ENCODE measurements at places on chromosomes 3 and 15. TPM values are rescaled to one million over a fixed set of nuclear protein-coding genes. Genes with fewer than 3 reads are reported as not detected.
A peak's percentile ranks its signal among the peaks of the same experiment; 100 is the strongest.

ZSCAN2 gene
- total RNA-seq = 0.59 TPM

CISH gene
- total RNA-seq = not detected

GP5 gene
- total RNA-seq = 0.41 TPM

DNA sequence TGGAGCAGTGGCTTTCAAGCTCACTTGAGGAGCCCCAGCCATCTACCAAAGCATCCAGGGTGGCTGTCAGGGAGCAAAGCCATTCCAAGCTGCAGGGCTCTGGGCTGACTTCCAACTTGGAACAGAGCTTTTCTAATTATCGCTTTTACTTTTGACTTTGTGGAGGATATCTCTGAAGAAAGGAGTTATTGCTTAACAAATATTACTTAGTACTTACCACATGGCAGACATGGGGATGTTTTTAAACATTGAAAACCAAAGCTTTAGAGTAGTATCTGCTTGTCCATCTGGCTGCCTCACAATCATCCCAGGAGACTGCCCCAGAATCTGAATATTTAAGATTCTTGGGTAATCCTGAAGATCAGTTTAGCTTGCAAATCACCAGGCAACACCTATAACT is 8.9 kb downstream of the TAGLN3 start:
- no peaks in the 10 kb centered on the region for H3K27me3 ChIP-seq
- DNase-seq = no peak

AQP9 gene
- total RNA-seq = 1.5 TPM

DNA sequence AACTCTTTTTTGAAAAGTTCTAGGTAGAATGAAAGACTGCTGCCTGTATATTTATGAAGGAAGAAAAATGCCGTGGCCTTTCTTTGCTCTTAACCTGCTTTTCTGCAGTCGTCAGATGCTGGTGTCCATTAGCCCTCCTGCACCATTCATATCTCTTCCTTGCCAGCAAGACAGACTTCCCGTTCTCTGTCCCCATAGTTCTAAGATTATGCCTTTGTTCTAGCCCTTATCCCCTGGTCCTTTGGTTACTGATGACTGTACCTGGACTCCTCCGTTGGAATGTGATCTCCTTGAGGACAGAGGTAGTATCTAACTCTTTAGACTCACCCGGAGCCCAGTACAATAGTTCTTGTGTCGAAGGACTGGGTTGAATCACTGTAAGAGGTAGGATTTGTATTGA is 16.8 kb downstream of the ABHD17C start:
- H3K4me3 ChIP-seq = no peak overlapping the region
- no peak overlapping the region for H3K27ac ChIP-seq
- no peaks in the 10 kb centered on the region for H3K27me3 ChIP-seq
- no peaks in the 10 kb centered on the region for H3K4me1 ChIP-seq
- no peak for DNase-seq
- no peaks in the 10 kb centered on the region for H3K36me3 ChIP-seq

DNA sequence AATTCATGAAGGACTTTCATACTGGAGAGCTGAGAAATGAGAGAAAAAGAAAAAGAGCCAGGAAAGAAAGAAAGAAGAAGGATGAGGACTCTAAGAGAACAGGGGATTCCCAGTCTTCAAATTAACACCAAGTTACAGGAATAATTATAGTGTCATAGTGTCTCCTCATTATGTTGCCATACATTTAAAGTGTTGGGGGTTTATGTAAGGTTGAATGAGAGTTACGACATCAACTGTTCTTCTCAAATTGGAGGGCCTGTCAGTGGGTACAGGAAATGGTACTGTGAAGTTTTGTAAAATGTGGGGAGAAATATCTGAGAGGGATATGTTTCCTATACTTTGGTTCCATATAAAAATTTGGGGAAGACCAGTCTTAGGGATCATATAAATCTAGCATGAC is 12.3 kb upstream of the CD200 start:
- no peaks in the 10 kb centered on the region for H3K4me1 ChIP-seq
- no peaks in the 10 kb centered on the region for H3K27me3 ChIP-seq
- no peak overlapping the region for H3K27ac ChIP-seq

GRCh38 chr3:42118762-42119361 is 27.7 kb downstream of the TRAK1 start:
- peak overlapping the region; percentile 15 for H3K27ac ChIP-seq
- no peak for DNase-seq
- H3K27me3 ChIP-seq = no peaks in the 10 kb centered on the region
- no peaks in the 10 kb centered on the region for H3K36me3 ChIP-seq
- no peak overlapping the region for H3K4me3 ChIP-seq

BNC1 gene
- total RNA-seq = 0.59 TPM

SLC9C1 gene
- not detected for total RNA-seq

GRCh38 chr3:30720586-30721313 is 114.3 kb downstream of the TGFBR2 start:
- H3K27me3 ChIP-seq = no peaks in the 10 kb centered on the region
- H3K4me3 ChIP-seq = no peak overlapping the region
- H3K27ac ChIP-seq = no peak overlapping the region

- no peaks in the 10 kb centered on the region for H3K4me1 ChIP-seq
- H3K36me3 ChIP-seq = no peaks in the 10 kb centered on the region
- DNase-seq = no peak
- no peak overlapping the region for H3K27ac ChIP-seq
- H3K4me3 ChIP-seq = no peak overlapping the region
Measured at GRCh38 chr3:47452453-47453215, 23.1 kb downstream of the SCAP start.

DNA sequence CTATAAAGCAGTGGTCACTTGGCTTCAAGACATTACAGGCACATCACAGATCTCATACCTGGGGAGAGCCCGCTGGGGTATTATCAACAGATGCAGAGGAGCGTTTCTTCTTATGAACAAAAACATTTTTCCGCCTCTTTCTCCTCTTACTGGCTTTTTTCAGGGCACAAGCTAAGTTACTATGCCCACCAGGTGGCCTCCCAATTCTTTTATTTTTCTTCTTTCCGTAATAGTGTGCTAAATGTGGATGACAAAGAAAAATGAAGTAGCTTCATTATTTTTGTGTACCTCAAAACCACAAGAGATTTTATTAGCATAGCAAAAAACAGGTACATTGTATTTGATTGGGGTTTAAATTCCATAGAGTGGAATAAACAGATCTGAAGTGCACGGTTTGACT is 10.1 kb upstream of the STIMATE start:
- H3K4me3 ChIP-seq = no peak overlapping the region
- H3K27me3 ChIP-seq = no peaks in the 10 kb centered on the region
- no peak overlapping the region for H3K27ac ChIP-seq
- no peaks in the 10 kb centered on the region for H3K4me1 ChIP-seq

SLC22A14 gene
- total RNA-seq = not detected

DNA sequence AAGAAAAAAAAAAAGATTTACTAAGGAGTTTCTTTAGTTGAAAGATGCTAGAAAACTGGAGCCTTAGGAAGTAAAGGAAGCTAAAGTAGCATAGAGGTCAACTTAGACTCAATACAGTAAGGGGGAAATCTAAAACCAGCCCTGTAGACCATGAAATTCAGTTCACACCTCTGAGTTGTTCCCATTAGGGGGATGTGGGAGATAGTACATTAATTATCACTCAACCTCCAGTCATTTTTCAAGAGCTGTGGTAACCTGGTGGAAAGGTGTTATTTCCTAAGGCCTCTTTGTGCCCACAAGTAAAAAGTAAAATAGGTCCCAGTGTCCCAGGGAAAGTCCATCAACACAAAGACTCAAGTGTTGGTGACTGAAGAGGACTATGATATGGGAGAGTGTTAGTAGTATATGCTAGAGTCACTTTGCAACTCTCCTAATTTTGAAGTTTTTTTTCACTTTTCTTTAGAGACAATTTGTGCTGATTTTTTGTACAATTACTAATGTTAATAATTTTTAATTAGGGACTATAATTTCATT is 1274.4 kb upstream of the EPHA6 start:
- H3K4me1 ChIP-seq = no peaks in the 10 kb centered on the region
- no peaks in the 10 kb centered on the region for H3K27me3 ChIP-seq
- DNase-seq = no peak
- H3K4me3 ChIP-seq = no peak overlapping the region
- no peak overlapping the region for H3K27ac ChIP-seq
- H3K36me3 ChIP-seq = no peaks in the 10 kb centered on the region

DNA sequence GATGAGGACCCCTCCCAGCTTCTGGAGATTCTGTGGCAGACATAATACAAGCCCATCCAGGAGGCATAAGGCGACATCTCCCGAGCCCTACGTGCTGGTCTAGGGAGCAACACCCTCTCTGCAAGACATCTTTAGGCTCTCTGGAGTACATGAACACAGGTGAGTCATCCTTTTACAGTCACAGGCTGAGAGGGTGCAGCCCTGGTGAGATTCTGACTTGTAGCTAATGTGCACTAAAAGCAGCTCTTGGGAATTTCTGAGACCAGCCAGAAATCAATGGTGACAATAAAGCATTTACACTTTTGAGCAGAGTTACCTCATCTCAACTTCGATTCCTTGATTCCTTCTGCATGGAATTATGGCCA is 131.1 kb downstream of the XXYLT1 start:
- H3K27ac ChIP-seq = no peak overlapping the region
- H3K36me3 ChIP-seq = no peaks in the 10 kb centered on the region
- H3K4me3 ChIP-seq = no peak overlapping the region
- DNase-seq = no peak
- H3K4me1 ChIP-seq = no peaks in the 10 kb centered on the region
- H3K27me3 ChIP-seq = no peaks in the 10 kb centered on the region

DNA sequence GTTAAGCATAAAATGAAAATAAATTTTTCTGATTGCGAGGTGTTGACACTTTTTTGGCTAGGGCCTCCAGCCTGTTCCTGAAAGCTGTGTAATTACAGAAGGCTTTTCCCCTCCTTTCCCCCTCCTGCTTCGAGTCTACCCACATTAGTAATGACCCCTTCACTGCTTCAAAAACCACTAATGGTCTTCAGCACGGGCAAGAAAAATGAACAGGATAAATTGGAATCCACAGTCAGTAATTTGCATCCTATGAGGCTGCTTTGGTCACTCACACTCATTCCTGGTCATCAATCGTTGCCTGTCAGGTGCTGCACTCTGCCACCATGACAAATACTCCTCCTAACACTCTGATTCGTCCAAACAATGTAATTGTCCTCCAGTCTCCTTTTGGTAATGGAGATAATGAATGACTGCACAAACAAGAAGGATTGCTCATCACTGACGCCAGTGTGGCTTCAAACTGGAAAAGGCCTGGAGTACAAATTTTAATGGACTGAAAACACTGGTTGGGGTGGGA is 148.6 kb downstream of the MEIS2 start:
- no peaks in the 10 kb centered on the region for H3K4me1 ChIP-seq
- no peak overlapping the region for H3K27ac ChIP-seq
- no peak overlapping the region for H3K4me3 ChIP-seq

GRCh38 chr3:182244222-182244971 is 532.7 kb downstream of the SOX2 start:
- peaks cover 4% of the 10 kb centered on the region for H3K4me1 ChIP-seq
- H3K36me3 ChIP-seq = no peaks in the 10 kb centered on the region
- H3K27me3 ChIP-seq = no peaks in the 10 kb centered on the region
- H3K27ac ChIP-seq = no peak overlapping the region

CLDN11 gene
- total RNA-seq = 73.2 TPM

DNA sequence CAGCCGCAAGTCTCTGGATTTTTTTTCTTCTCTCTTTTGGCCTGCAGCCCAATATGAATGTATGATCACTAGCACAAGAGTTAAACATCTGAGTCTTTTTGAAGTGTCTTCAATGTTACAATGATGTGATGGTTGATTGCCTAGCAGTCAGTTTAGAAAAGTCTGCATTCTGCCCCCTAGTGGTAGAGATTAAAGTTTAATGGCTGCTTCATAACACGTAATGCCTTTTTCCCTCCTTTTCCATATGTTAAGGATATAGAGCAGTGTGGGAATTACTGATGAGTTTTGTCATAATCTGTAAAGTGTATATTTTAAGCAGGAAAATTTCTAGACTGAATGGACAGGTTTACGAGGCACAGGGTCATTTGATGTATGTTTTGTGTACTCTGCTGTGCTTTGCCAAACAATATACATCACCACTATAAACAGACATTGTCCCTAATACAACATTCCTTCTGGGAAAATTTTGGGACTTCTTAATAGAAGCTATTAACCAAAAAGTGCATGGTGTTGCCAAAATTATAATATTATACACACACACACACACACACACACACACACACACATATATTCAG is 1038.5 kb upstream of the NR2F2 start:
- no peak overlapping the region for H3K4me3 ChIP-seq
- no peaks in the 10 kb centered on the region for H3K4me1 ChIP-seq
- no peaks in the 10 kb centered on the region for H3K36me3 ChIP-seq
- DNase-seq = no peak

DNA sequence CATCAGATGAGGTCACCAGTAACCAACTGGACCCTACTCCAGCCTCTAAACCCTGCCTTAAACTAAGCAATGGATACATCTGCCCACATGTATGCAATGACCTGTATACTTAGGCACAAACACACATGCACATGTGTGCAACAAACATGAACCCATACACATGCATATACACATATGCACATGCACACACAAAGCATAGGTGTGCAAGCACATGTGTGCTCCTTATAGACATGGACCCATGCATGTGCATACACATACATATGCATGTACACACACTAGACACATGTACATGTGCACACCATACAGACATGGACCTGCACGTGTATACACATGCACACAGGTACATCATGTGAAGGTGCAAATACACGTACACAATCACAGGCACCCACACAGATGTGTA is 8.6 kb upstream of the TRH start:
- H3K4me1 ChIP-seq = no peaks in the 10 kb centered on the region
- DNase-seq = no peak
- no peaks in the 10 kb centered on the region for H3K36me3 ChIP-seq
- H3K27me3 ChIP-seq = no peaks in the 10 kb centered on the region
- no peak overlapping the region for H3K27ac ChIP-seq
- no peak overlapping the region for H3K4me3 ChIP-seq

DNA sequence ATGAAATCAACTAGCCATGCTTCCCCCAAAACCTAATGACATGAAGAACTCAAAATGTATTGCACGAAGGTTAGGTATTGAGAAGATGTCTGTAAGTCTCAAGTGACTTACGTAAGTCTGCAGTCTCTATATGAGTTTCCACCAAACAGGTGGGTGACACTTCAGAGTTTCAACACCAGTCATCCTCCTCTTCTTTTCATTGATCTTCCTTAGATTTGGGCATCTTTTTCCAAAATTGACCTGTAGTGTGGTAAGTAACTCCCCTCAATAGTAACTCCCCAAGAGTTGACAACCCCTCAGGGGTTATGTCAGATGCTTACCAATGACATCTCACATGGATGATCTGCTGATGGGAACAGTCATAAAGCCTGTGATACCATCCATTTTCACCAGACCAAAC is 46.1 kb downstream of the GPR176 start:
- no peaks in the 10 kb centered on the region for H3K27me3 ChIP-seq
- no peak overlapping the region for H3K4me3 ChIP-seq
- H3K27ac ChIP-seq = no peak overlapping the region
- no peaks in the 10 kb centered on the region for H3K36me3 ChIP-seq
- H3K4me1 ChIP-seq = no peaks in the 10 kb centered on the region

- H3K4me1 ChIP-seq = no peaks in the 10 kb centered on the region
- no peaks in the 10 kb centered on the region for H3K36me3 ChIP-seq
- H3K27ac ChIP-seq = no peak overlapping the region
- no peak overlapping the region for H3K4me3 ChIP-seq
- no peak for DNase-seq
Measured at GRCh38 chr3:128341659-128342395, 124.9 kb downstream of the DNAJB8 start.

TBC1D21 gene
- not detected for total RNA-seq
